ENCODE measurements at places on chromosomes 5 and 9.

GRCh38 chr5:102975045-102975444 is 144.9 kb downstream of the GIN1 start:
- DNase-seq = no peak

DNA sequence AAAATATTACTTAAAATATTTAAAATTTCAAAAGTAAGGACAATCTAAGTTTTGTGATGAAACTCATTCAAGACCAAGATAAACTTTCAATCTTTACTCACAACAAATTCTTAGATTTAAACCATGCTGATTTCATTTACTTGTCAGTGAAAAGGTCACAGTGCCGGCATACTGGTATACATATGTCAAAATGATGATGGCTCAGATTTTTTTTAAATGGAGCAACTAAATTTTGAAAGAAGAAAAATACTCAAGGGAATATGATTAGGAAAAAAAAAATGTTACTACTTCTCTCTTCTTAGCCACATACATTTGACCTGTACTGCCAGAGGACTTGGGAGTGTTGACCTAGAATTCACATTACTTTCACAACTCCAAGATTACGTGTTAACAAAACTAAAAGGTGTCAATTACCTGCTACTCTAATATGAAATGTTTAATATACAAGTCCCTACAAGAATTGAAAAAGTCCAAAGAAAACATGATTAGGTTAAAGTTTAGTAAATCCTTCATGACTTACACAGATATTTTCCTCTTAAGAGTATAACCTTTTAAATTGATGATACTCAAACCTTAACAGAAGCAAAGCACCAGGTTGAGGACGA is 4.6 kb downstream of the EFNA5 start:
- no peak for DNase-seq

- no peak for DNase-seq
These were observed 320.1 kb downstream of the MLLT3 start for GRCh38 chr9:20302197-20302596.

GRCh38 chr9:9783711-9784110 is 829.1 kb downstream of the PTPRD start:
- DNase-seq = no peak

DNA sequence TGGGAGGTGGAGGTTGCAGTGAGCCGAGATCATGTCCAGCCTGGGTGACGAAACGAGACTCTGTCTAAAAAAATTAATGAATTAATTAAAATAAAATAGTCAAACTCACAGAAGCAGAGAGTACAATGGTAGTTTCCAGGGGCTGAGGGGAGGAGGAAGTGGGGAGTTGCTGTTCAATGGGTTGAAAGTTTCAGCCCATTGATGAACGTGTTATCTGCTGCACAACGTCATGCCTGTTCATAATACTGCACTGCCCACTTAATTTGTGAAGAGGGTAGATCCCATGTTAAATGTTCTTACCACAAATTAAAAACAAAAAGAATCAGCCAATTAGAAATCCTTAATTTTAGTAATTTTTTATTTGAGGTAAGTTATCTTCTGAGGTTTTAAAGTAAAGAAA is 16.4 kb upstream of the RUFY1 start:
- peak; percentile 47 for DNase-seq

- DNase-seq = no peak
These were observed 159.7 kb downstream of the DOCK2 start for GRCh38 chr5:169796731-169797130.

DNA sequence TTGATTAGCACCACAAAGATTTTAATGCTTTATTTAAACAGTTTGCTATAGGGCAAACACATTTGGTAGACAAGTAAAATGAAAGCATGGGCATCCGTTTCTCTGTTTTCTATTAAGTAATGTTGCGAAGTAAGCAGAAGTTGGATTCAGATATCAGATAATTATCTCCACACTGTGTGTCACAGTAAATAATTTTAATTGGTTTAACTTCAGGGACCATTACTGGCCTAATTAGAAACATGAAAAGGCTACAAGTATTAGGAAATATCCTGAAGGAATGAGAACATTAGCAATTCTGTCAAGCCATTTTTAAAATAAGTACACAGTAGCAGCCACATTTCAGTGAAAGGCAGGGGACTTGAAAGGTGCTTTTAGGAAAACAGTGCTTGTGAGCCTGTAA is 975.4 kb downstream of the NR2F1-AS1 start:
- DNase-seq = no peak

GRCh38 chr5:150487199-150488061 is 20.5 kb upstream of the NDST1 start:
- peak; percentile 56 for DNase-seq

GRCh38 chr5:108101130-108101529 is 280.8 kb downstream of the FBXL17 start:
- no peak for DNase-seq

- DNase-seq = peak; percentile 85
These were observed 490 bp downstream of the PCBD2 start for GRCh38 chr5:134905246-134905996.

DNA sequence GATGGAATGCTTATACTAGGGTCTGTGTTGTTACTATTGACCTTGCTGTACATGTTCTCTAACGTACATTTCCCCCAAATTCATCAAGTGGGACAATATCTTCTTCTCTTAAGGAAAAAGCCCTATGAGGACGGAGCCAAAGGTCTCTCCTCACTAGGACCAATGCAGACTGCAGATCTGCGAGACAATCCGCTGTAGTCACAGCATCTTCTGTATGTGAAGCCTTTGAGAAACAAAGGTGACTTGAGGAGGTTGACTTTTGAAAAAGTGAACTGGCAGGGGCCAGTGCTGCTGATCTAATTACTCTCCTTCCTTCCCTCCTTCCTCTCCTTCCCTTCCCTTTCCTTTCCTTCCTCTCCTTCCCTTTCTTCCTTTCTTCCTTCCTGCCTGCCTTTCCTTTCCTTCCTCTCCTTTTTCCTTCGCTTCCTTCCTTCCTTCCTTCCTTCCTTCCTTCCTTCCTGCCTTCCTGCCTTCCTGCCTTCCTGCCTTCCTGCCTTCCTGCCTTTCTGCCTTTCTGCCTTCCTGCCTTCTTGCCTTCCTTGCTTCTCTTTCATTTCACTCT is 71.1 kb upstream of the BASP1 start:
- no peak for DNase-seq

DNA sequence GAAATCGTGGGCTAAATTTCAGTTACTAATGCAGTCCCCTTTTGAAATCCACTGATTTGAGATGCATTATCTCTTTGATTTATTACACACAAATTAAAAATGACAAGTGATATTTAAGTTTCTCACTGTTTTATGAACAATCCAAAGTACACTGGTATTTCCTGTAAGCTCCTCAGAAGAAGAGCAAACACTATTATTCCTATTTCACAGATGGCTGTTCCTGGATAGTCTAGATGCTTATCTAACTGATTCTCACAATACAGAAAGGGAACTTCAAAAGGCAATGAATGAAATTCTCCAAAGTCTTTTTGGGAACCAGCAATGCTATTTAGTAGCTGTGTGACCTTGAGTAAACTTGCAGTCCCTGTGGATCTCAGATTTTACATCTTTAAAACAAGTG is 404.7 kb upstream of the DAB2 start:
- no peak for DNase-seq

GRCh38 chr5:157779221-157779620 is 35.7 kb downstream of the LSM11 start:
- DNase-seq = no peak

DNA sequence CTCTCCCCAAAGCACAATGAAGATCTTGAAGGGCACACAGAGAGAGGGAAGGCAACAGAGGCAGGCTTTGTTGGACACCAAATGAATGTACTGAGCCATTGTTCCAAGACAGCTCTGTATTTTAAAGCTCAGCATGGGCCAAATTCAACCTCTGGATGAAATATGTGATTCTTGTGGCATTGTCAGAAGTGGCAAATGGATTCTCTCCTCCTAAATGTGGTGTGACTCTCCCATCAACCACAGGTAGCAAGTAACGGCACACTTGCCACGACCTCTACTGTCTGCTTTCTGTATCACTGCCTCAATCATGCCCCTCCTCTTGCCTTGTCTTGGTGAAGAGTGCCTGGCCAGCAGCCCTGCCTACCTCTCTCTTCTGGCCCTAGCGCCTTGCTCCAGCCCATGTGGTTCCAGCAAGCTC is 6.1 kb upstream of the MOB3B start:
- DNase-seq = peak; percentile 63

GRCh38 chr9:4517274-4517673 is 27.0 kb downstream of the SLC1A1 start:
- no peak for DNase-seq

GRCh38 chr9:100689635-100690034 is 111.8 kb downstream of the CAVIN4 start:
- DNase-seq = peak; percentile 21

GRCh38 chr5:127976991-127977717 is 106.4 kb upstream of the SLC12A2 start:
- no peak for DNase-seq

GRCh38 chr5:37661227-37661920 is 178.5 kb downstream of the GDNF start:
- DNase-seq = no peak

- DNase-seq = peak; percentile 77
These were observed 35.6 kb downstream of the DAB2IP start for GRCh38 chr9:121686930-121687541.

GRCh38 chr5:15664961-15665360 is 165.0 kb downstream of the FBXL7 start:
- no peak for DNase-seq

DNA sequence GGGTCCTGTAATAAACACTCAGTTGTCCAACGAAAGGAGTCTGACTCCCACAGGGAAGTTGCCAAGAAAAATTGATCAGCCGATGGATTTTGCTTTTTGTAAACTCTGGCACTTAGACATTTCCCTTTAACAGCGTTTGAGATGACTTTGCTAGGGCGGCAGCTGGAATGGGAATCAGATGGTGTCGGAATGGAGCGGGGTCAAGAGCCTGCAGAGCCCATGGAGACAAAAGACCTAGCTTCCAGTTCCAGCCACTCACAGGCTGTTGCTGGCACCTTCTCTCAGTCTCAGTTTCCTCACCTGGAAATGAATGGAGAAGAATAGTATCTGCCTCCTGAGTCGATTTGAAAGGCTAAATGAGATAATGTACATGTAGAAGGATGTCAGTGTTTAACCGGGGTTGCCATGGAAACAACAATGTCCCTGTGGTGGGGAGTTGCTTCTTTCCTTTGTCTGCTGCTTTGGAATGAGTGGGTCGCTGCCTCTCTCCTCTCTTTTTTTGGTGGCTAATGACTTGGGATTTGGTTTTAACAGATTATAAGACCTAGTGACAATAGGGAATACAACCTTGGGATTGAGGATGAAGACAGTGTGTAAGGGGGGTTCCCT is 137.4 kb downstream of the GAS1 start:
- no peak for DNase-seq

DNA sequence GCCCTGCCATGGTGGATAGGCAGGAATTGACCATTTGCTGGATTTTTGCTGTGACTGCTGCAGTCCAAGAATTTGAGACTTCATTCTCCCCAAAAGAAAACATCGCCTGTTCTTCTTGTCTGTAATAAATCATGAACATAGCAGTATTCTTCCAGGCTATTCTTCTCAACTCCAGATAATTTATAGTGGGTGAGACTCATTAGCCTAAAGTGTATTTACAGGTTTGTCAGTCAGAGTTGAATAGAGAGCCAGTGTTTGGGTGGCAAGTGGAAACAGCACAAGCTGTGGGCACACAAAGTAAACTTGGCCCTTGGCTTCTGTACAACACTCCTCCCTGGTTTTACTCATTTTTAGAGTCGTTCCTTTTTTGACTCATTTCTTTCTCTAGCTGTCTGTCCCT is 128.2 kb upstream of the VCAN start:
- no peak for DNase-seq

DNA sequence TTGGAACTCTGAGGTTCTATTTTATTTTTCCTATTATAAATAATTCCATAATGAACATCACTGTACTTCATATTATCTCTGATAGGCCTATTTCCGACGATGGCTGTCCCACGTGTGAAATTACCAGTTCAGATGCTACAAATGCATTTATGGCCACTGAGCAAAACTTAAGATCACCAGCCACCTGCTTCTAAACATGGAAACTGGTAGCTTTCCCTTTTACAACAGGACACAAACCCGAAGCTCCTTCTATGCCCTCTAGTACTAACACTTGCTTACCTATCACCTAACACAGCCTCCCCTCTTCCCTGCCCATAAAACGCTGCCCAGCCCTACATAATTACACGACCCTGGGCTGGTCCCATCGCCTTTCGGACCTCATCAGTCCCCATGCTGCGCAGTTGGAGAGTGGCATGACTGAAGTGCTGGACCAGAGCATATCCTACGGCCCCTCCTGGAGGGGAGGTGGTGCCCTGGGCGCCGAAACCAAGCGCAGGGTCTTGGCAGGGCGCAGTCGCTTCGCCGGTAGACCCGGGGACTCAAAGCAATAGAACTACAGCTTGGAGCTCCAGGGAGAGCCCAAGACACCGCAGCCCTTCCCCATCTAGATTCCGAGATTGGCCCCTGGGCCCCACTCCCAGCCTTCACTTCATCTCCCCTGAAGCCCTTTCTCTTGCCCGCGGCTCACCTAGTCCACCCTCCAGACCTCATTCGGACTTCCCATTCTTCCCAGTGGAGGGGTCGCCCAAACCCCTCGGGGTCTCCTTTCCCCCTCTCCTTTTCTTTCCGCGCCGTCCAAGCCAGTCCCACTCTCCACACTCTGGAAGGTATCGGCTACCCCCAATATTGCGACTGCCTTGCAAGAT is 1.0 kb upstream of the SAP30L start:
- peak; percentile 17 for DNase-seq

DNA sequence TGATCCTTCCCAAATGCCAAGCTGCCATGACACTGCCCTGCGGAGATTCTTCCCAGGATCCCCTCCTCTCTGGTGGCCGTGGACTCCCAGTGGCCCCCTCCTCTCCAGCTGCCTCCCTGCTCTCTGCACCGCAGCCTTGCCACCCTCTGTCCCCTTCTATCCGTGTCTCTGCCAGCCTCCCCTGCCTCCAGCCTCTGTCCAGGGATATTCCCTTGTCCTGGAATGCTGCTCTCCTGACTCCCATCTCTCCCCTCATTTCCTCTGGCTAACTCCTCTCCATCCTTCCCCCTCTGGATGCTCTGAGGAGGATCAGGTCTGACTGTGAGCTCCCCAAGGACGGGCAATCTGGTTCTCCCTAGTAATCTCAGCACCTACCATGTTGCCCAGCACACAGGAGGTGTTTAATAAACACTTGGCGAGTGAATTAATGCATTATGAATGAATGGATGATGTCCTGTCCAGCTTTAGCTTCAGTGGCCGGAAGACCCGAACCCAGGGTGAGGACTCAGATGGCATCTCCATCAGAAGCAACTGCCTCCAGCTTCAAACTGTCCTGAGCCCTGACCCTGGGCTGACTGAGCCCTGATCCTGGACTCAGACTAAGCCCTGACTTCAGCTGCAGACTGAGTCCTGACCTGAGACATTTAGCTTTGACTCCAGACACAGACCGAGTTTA is 7.5 kb upstream of the CRB2 start:
- DNase-seq = no peak
